Kidney (tissue), 22 donors: ENCODE measurements at places on chromosomes 4 and X. TPM values are rescaled to one million over a fixed set of nuclear protein-coding genes. Genes with fewer than 3 reads are reported as not detected.

The WNK3 gene
- polyA plus RNA-seq, result 0.75 TPM

The MPP1 gene
- 76.4 TPM for polyA plus RNA-seq

The TCEAL7 gene
- polyA plus RNA-seq, result 7.7 TPM

The GLOD5 gene
- polyA plus RNA-seq, result 12.6 TPM

The C4orf50 gene
- polyA plus RNA-seq, result not detected
